ENCODE measurements at places on chromosomes 6 and 20.

DNA sequence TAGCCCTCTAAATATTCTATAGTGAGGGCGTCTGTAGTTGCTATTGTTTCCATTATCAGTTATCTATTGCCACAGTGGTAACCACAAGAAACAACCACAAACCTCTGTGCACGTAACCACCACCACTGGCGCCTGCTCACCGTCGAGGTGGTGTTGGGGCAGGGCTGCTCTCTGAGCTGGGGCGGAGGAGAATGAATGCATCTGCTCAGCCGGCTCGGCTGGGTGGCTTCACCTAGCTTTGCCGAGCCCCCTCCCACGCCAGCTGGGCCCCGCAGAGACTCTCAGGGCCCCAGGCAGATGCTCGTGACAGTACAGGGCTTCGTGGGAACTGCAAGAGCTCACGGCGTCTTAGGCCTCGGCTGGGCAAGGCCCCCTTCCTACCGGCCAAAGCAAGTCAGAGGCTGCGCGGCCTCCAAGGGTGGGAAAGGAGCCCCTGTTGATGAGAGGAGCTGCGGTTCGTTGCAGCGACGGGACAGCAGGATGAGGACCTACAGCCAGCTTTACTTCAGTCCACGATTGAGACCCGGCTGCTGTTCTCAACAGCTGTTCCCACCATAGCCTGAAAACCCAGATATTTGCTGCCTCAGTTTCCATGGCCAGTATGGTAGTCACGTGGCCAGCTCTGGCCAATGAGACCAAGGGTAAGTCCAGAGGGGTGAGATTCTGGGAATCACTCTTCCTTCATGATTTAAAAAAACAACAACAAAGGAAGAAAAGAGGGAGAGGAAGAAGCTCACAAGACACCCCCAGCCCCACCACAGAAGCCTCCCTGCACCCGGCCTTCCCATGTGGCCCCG lies 120.2 kb upstream of the AFDN start:
- DNase-seq: no peak

GRCh38 chr20:63471717-63471980 lies 806 bp downstream of the KCNQ2 start:
- DNase-seq: no peak

- DNase-seq: no peak
Observed at GRCh38 chr6:12132351-12133222, 120.5 kb downstream of the HIVEP1 start.

DNA sequence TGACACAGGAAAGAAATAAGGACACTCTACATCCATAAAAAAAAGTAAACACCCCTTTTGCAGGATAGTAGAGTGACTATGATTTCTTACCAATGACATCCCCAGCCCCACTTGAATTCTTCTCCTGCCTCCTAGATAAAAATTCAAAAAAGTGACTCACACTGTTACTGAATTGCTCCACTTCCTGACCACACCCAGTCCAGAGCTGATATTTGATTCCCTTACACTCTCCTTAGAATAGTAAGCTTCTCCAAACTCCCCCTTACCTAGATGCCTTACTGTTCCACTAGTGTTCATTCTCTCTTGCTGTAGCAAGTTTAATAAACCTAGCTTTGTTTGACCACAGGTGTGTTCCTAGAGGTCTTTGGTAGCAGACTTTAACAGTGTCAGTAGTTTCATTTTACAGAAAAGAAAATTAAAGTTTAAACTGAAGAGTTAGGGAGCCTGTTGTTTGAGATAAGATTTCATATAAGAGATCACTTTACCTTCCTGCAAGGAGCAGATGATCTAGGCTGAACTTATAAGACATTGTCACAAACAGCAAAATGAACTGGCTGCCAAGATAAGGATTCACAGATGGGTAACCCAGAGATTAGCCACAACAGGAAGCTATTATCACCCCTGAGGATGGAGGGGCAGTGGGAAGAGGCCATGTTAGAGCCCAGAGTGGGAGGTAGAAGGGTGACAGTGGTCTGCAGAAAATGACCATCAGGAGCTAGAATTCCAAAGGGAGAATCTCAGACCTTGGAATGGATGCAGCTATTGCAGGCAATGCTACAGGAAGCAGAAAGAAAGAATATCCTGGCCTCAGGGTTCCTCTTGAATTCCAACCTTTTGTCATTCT lies 28.4 kb upstream of the BTN3A2 start:
- peak; percentile 83 for DNase-seq

DNA sequence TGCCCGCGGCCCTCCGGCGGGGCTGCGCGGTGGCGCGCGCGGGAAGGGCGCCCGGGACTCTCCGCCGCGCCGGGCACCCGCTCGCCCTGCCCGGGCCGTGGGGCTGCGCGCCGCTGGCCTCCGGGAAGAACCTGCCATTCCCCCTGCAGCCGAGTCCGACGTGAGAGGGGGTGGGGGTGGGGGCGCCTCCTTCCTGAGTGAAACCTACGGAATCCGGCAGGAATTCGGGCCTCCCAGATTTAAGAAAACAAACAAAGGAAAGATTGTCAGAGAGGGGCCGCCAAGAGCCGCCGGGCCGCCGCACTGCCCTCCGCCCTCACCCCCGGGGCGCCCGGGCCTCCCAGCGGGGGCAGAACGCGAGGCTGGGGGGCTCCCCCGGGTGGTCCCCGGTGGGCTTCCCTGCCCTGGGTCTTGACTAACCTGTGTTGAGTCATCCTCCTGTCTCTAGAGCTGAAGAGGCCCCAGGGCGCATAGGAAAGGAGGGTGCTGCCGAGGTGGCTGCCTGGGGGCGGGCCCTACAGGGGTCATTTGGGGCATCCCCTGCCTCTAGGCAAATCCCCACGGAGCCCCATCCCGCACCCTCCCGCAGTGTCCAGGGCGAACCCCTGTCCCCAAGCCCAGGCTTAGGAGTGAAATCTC lies 42.2 kb upstream of the FOXP4 start:
- DNase-seq: peak; percentile 22

DNA sequence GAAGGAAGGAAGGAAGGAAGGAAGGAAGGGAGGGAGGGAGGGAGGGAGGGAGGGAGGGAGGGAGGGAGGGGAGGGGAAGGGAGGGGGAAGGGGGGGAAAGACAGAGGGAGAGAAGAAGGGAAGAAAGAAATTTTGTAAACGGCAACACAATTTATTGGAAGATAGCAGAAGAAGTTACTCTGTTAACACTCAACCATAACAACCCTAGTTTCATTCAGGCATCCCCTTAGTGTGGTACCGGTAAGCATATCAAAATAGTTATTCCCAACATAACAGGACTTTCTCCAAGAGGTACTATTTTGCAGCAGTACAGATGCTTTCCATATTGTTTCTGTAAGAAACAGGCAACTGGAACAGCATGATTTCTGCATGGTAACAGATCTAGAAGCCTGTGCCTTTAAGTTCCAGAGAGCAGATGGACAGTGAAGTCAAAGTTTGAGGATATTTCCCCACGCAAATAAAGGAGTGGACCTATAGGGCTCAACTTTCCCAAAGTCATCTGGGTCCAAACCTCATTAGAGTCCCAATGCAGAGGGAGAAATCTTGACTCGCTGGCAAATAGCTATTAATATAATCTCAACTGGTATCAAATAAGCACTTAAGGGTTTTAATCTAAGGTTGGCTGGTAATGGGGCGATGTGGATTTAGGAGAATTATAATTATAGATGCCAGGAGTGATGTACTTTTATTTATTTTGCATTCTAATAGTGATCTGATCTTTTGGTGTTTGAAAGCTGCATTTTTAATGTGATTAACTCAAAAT lies 69.4 kb downstream of the TENT5A start:
- no peak for DNase-seq

DNA sequence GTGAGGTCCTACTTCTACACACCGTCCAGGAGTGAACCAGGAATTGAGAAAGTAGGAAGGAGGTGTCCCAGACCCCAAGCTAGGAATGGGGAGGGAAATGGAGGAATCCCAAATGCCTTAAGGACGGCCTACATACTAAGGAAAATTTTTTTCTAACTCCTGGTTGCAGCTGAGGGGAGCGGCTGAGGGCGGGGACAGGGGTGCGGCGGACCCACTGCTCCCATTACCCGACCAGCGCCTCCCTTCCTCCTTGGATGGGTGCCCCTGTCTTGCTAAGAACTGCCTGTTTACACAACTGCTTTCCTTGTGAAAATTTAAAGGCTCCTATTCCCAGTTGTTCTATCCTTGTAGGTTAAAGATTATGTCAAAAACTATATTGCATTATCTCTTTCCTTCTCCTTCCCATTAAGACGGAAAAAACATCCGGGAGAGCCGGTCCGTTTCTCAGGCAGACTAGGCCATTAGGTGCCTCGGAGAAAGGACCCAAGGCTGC lies 699 bp upstream of the HSPA1B start:
- DNase-seq: peak; percentile 81

- DNase-seq: peak; percentile 94
Observed at GRCh38 chr6:134908906-134909516, 40.9 kb downstream of the ALDH8A1 start.

GRCh38 chr6:143198312-143198711 lies 137.6 kb downstream of the AIG1 start:
- no peak for DNase-seq

DNA sequence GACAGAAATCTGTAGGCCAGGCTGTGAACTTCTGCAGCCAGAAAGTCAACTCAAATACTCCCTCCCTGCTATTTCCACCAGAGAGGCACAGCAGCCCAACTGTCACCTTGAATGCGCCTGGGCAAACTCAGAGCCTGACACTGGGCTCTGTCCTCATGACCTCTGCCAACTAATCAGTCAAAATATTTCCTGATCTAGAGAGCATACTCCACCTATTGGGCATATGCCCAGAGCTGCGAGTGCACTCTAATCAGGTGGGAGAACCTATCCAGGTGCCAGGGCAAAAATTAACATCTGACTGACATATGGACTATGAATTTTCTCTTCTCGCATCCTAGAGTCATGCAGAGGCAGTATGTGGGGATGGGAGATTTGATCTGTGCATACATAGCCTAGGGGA lies 406.3 kb upstream of the RUNX2 start:
- peak; percentile 5 for DNase-seq

DNA sequence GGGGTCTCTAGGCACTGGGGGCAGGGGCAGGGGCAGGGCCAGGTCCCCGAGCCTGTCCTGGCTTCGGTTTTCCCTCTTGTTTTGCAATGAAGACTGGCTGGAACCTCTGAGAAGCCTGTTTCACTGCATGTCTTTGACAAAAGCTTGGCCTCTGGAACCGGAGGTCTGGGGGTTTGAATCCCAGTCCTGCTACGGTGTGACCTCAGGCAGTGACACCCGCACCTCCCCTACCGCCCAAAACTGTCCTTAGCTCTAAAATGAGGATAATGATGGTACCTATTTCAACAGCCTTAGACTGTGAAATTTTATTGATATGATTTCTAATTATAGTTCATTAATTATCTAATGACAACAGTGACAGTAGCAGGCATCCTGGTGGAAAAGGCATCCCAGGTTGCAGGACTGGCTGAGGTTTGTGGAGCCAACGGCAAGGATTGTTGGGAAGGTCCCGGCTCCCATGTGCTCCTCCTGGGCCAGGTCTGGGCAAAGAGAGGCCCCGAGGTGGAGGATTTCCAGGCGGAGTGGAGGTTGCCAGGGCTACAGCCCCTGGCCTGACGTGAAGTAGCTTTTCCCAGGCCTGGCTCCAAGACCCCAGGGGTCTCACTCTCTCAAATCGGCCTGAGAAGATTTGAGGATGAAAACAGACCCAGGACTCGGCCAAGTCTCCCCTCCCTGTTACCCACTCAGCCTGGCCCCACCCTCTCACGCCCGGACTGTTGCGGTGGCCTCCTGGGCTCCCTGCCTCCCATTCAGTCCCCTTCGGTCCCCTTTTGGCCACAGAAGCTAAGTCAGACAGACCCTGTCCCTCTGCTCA lies 57.9 kb downstream of the SNAI1 start:
- DNase-seq: no peak

DNA sequence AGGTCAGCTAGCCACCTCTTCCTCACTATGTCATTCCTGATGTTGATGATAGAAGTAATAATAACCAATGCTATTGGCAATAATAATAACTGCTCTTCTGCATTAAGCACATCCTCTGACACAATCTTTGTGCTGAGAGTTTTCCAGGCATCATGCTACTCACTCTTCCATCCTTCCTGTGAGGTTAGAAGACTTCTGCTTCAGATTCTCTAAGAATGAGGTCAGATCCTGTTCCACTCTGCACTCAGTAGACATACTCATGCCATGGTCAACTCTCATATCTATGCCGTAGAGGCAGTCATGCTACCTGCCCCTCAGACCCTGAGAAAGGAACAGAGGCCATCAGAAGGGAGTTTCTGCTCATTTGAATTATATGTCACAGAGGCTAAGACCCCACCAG lies 98.1 kb upstream of the TOP1 start:
- DNase-seq: no peak

DNA sequence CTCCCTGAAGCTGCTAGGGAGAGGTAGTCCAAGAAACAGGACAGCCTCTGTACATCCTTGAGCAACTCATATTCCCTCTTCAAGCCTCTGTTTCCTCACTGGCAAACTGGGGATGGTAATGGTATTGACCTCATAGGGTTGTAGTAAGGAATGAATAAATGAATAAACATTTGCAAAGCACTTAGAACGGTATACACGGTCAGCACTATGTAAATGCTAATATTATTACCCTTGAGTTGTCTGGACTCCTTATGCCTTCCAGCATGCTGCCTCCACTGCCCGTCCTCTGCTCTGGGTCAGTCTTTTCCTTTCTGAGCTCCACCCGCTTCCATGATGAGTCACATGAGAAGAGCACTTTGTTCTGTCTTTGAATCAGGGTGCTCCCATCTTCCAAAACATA lies 50.6 kb downstream of the KHDC1L start:
- no peak for DNase-seq

GRCh38 chr20:38231531-38232121 lies 28.9 kb downstream of the KIAA1755 start:
- peak; percentile 46 for DNase-seq

GRCh38 chr6:38273325-38273724 lies 366.4 kb downstream of the BTBD9 start:
- no peak for DNase-seq

- DNase-seq: no peak
Observed at GRCh38 chr6:106536357-106536756, 92.9 kb downstream of the RTN4IP1 start.

DNA sequence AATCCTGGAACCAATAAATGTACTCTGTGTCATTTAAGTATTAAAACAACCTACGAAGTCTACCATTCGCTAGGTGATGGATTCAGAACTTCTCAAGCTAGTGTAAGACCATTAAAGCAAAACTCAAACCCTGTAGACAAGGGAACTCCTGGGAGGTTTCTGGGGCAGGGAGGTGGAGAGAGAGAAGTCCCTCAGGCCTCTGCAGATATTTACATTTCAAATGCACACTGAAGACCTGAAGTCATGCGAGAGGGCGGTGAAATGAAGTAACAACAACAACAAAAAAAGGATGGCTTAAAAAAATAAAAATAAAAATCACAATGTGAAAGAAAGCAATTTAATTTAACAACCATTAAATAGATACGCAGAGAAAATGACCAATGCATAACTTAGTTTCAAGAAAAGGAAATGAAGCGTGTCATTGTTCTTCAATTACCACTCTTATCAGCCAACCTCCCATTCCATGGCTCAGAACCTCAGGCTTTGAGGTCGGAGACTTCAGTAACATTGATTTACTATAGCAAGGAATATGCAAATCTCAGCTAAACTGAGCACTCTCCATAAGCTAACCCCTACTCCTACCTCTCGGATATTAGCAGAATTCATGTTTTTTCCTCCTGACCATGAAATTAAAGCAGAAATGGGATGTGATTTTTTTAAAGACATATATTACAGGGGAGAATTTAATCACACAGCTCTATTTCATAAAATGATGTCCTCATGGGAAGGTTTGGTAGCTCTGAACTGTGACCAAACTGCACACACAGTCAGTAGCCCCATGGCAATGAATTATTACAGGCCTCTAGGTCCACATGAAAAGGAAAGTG lies 140.6 kb downstream of the KIF16B start:
- DNase-seq: no peak
